Stimulated activated CD8-positive, alpha-beta memory T cell treated with anti-CD3 and anti-CD28 coated beads, Interleukin-2, amount 100 ng/mL, for 1 hour (primary cell): ENCODE measurements at places on chromosomes 16 and 17.

GRCh38 chr17:41710472-41711090, 1.6 kb upstream of the GAST start:
- DNase-seq: no peak

- no peak for DNase-seq
Observed at GRCh38 chr16:22857296-22858025, 43.5 kb downstream of the HS3ST2 start.

DNA sequence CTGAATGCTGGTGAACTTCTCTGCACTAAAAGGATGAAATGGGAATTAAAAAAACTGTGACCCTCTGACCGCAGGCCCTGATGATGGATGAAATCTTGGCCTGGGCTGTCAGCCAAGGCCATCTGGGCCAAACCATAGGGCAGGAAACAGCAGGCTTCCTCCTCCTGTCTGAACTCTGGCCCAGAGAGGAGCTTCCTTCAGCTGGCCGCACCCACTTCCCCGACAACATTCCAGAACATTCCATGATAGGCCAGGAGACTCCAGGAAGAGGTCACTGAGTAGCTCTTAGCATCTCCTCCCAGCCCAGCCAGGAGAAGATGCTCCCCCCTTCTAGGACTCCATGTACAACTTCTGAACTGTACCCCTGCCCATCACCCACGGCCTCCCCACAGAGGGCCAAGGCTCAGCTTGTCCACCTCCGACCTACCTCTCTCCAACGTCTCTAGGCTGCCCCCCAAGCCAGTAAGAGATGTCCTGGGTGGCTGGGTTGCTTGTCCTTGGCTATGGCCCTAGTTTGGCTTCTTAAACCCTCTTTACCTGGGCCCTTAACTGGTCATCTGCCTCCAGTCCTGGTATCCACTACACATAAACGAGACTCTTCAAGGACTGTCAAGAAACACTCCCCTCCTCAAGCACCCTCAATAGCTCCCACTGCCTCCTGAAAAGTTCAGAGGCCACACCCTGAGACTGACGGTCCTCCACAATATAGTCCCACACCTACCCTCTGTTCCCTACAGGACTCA, 1.7 kb downstream of the RPH3AL start:
- no peak for DNase-seq

DNA sequence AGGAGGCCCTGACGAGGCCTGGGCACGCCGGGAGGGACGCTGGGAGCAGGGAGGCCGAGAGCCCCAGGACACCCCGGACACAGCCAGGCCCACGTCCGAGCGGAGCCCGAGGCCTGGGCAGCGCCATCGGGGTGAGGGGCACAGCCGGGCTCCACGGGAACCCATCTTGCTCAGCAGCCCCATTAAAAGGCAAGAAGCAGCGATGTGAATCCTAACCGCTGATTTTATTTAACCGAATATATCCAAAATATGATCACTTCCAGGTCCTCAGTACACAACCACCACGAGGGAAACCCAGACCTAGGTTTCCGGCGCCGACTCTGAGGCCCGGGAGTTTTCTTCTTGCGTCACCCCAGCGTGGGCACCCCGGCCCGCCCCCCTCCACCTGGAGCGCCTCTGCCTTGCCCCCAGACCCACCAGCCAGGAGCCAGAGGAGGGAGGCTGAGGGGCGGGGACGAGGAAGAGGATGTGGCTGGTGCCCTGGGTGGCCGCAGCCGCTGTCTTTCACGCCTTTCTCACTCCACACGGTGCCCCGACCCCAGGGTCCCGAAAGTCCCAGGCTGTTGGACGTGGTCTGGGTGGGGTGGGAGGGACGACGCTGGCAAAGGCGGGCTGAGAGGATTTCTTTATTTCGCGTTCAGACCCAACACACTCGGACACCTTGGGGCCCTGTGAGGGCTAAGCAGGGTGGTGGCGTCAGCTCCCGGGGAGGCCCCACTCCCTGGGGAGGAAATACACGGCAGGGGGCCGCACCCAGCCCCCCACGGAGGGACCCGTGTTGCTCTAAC, 568 bp upstream of the CCDC154 start:
- DNase-seq: no peak

- no peak for DNase-seq
Observed at GRCh38 chr17:49063652-49064051, 66.5 kb downstream of the IGF2BP1 start.

DNA sequence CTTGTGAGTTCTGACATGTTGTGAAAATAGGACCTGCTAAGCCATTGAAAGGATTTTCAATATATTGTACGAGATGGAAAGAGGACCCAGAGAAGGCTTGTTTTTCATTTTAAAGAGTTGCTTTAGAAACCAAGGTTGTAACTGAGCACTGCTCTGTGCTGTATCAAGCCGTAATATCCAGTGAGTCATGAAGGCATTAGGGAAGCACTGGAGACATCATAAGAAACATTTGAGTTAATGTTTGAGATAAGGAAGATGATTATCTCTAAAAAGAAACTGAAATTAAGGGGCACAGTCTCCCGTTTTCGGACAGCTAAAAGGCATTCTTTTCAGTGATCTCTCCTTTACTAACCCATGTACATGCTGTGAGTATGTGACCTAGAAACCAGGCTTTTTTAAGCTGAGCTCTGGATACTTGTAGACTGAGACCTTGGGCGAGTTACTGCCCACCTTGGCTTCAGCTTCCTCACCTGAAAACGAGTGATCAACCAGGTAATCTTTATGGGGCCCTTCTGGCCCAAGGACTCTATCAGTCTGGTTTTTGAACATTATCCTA, 149.2 kb upstream of the TBX2 start:
- no peak for DNase-seq

DNA sequence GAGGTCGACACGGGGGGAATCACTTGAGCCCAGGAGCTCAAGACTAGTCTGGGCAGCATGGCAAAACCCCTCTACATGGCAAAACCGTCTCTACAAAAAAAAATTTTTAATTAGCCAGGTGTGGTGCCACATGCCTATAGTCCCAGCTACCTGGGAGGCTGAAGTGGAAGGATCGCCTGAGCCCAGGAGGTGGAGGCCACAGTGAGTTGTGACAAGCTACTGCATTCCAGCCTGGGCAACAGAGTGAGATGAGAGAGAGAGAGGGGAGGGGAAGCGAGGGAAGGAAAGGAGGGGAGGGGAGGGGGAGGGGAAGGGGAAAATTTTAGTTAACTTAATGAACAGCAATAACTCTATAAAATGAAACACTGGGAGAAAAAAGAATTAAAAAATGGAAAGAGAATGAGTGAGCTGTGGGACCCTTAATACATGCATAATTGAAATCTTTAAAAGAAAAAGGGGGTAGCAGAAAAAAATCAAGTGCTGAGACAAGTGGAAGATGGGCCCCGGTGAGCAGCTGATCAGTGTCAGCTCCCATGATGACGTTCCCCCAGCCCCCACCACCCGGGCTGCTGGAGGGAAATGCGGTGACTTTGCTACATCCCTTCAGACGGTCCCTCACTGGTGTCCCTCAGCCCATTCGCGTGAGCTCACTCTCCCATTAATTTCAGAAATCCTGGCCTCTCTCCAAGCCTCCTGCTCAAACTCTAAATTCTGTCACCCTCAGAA, 2.7 kb downstream of the ASGR2 start:
- no peak for DNase-seq

GRCh38 chr16:30065943-30066760, 592 bp downstream of the ALDOA start:
- no peak for DNase-seq

DNA sequence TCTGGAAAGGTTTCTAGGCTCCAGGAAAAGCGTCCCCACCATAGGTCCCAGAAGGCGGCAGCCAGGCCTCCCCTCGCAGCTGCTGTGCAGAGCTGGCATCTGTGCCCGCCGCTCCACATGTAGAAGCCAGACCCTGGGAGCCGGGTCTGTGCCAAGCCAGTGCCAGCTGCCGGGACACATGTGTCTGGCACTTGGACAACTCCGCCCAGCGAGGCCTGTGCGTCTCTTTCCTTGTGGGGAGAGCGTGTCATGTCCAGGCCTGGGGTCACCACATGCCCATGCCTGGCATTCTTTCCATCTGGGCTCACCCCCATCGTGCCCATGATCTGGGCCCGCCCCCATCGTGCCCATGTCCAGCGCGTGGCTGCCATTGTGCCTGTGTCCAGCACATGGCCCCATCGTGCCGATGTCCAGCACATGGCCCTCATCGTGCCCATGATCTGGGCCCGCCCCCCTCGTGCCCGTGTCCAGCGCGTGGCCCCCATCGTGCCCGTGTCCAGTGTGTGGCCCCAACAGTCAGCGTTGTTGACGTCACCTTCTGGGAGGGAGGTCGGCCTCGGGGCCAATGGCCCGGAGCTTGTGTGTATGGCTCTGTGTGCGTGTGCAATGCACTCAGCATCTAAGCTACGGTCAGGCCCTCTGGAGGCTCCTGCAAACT, 13.3 kb upstream of the ACSF3 start:
- no peak for DNase-seq

DNA sequence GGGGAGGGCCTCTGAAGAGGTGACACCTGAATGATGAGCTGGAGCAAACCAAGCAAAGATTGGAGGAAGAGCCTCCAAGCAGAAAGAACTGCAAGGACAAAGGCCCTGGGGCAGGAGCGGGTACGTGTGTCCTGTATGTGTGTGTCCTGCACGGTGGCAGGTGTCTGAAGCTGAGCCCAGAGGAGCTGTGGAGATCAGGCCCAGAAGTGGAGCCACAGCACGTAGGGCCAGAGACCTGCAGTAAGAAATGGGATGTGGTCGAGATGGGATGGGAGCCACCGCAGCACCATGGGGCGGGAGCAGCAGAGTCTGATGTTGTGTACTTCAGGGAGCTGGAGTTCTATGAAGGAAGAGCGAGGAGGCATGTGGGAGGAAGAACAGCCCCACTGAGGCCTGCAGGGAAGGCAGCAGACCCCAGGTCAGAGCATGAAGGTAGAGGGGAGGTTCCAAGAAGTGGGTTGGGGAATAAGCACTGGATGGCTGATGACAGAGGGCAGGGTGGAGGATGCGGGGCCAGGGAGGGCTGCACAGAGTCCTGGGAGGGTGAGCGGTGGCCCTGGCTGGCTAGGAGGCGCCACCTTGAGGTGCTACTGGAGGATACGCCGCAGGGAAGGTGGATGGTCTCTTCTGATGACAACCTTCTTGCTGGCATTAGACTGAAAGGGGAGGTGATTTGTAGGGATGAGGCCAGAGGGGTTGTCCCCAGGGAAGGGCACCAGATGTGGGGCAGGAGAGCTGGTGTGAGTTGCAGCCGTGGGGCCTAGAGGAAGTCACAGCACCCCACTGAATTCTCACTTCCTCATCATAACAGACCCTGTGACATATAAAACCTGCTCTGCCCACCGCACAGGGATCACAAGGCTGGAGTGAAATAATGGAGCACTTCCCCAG, 10.6 kb upstream of the CETP start:
- DNase-seq: peak; percentile 20

DNA sequence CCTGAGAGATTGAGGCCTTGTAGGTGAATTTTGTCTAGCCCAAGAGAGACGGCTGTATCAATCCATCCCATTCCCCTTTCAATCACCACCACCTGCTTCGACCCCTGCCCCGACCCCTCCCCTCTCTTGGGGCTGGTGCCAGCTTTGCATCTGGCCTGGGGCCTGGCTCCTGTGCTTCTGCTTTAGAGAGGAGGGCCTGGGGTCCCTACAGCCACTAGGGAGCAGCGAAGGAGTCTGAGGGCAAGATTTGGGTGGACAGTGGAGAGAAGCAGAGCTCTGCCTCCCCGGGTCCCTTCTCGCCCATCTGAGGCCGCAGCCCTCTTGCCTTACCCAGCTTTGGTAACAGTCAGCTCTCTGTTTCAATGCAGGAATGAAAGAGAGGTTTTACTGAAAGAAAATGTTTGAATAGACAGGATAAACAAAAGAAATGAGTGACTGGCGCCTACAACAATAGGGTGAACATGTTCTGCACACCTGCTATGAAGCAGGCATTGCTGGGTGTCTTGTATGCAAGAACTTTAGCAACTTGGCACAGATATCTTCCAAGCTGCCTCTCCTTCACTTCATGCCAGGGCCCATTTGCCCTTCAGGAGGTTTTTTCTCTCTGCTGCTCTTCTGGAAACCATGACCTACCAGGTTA, 57.4 kb downstream of the SLC47A1 start:
- no peak for DNase-seq

GRCh38 chr17:46853896-46854444, 2.6 kb downstream of the WNT9B start:
- DNase-seq: no peak

DNA sequence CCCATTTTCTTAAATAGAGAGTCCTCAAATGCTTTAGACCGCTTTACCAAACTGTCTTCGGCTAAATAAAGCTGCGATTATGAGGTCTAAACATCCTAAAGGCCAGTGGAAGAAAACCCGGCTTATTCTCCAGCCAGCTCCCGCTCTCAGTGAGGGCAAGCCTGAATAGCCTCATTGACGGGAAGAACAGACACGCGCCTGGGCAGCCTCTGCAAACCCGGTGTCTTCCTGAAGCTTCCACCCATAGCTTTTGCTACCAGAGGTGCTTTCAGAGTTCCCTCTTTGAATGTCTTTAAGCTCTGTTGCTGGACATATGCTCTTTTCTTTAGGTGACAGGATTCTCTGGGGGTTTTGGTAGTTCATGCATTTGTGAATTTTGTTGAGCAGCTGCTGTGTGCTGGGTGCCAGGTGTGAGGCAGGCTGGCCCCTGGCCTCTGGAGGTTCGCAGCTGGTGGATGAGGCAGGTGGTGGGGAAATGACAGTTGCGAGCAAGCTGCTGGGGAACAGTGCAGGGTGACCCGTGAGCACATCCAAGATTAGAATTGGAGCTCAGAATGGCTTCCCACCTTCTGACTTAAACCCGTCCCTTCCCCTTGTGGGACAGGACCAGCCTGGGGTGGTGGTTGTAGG, 44.7 kb downstream of the CRISPLD2 start:
- no peak for DNase-seq

GRCh38 chr17:58331815-58332777, 3.5 kb upstream of the TSPOAP1 start:
- DNase-seq: peak; percentile 80

DNA sequence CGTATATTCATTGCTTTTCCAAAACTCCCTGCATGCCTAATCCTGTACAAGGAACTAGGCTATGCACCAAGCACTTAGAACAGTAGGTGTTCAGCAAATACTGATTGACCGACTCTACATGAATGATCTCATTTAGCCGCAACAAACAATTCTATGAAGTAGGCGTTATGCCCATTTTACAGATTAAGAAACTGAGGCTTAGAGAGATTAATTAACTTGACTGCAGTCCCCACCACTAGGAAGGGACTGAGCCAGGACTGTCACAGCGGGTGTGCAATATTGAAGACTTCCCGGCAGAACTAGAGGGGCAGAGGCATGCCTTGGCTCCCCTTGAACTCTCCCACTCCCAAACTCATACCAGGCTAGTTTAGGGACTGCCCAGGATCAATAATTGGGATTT, 10.5 kb upstream of the N4BP1 start:
- DNase-seq: no peak

GRCh38 chr16:81843683-81844082, 64.6 kb downstream of the PLCG2 start:
- DNase-seq: no peak

DNA sequence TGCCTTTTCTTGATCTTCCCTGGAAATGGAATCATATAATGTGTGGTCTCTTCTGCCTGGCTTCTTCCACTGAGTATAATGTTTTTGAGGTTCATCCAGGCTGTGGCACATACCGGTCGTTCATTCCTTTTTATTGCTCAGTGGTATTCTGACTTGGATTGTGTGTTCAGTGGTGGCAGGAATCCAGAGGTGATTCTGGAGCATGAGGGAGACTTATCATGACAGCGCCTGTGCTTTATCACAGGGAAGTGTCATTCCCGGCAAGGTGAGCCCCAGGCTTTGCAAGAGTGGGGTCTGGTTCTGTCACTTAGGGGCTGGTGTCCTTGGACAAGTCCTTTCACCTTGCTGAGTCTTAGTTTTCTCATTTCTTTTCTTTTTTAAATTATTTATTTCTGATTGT, 53.0 kb downstream of the IRX3 start:
- no peak for DNase-seq

- no peak for DNase-seq
Observed at GRCh38 chr16:50102051-50102746, 36.4 kb downstream of the HEATR3 start.
